ENCODE measurements at places on chromosomes 7 and 10.
A peak's percentile ranks its signal among the peaks of the same experiment; 100 is the strongest.

GRCh38 chr7:74587435-74588126 is 69.9 kb upstream of the GTF2I start:
- peak; percentile 78 for DNase-seq

- no peak for DNase-seq
Measured at GRCh38 chr7:26087321-26088091, 64.5 kb upstream of the NFE2L3 start.

GRCh38 chr7:149145031-149145845 is 2.0 kb upstream of the ZNF398 start:
- no peak for DNase-seq

GRCh38 chr10:18601321-18601720 is 50.1 kb downstream of the NSUN6 start:
- DNase-seq = no peak

- no peak for DNase-seq
Measured at GRCh38 chr7:1357601-1358271, 101.5 kb downstream of the MICALL2 start.

- DNase-seq = no peak
Measured at GRCh38 chr7:4681218-4681851, 760 bp upstream of the FOXK1 start.

- no peak for DNase-seq
Measured at GRCh38 chr10:71722849-71723248, 3.3 kb upstream of the C10orf105 start.

DNA sequence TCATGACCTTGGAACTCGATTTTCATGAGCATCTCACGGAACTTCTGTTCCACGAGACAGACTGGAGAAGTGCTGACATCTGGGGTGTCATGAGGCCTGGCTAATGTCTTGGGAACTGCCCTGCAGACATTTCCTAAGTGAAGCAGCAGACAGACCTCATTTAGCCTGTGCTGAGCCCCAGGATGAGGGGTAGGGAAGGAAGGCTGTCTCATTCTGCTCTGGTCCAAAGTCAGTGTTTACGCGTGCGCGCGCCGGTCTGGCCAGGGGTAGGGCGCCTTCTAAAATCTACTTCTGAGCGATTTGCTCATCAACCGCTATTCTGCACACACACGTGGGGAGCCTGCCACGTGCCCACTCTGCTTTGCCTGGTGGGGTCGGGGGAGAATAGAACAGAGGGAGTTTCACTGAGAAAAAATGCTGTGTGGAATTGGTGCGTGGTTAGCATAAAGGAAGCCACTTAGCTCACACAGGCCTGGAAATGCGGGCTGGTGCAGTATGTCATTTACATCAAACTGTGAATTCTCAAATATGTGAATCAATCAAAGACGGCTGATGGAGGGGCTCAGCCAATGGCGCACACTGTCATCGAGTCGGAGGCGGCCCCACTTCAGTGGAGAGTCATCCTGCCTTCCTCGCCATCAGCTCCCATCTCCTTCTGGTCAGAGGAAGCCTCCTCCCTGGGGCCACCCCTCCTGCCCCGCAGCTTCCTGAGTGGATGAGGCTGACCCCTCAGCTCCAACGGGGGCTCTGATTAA is 335.1 kb downstream of the ADARB2 start:
- DNase-seq = no peak

DNA sequence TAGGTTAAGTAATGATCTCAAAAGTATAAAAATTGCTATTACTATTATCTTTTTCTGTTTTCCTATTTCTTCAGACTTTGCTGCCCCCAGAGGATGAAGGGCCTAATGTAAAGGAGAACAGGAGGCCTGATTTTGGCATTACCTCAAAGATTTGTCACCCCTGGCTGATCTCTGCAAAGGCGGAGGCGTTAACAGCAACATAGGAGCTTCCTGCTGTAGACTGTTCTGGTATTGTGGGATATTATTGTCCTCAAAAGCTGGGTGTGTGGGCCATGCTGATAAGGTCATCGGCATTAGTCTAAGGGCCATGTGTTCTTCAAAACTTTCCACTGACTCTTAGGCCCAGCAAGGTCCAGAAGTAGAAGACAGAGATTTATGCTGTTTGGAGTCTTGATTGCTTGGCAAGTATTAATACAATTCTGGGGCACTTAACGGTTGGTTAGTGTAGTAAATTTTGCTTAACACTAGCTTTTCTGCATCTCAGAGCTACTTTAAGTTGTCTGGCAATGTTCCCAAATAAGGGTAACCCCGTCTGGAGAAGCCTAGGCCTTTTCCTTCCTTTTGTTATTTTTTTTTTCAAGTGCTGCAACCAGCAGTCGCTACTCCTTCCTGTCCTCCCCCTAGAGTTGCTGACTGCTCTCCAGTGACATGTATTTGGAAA is 14.0 kb upstream of the ENTPD1 start:
- no peak for DNase-seq

- peak; percentile 84 for DNase-seq
Measured at GRCh38 chr10:21315645-21316220, 209.7 kb downstream of the SKIDA1 start.

Data from HFF-Myc (cell line).